ENCODE measurements at places on chromosomes 4 and X.

DNA sequence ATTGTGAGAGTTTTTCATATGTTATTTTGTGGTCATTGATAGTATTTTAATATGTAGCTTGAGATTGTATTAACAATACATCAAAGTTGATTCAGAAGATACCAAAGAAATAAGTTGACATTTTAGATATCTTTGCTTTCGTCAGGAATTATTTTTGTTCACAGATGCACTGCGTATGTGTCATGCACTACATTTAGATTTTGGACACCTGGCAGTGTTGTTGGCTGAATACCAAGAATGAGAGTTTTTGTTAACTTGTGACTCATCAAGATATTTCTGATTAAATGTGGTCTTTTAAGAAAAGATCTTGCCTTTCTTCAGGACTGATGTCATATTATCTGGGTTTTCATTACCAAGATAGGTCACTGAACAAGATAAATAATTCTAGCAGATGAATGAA is 633.4 kb downstream of the CENPC start:
- DNase-seq, result no peak

DNA sequence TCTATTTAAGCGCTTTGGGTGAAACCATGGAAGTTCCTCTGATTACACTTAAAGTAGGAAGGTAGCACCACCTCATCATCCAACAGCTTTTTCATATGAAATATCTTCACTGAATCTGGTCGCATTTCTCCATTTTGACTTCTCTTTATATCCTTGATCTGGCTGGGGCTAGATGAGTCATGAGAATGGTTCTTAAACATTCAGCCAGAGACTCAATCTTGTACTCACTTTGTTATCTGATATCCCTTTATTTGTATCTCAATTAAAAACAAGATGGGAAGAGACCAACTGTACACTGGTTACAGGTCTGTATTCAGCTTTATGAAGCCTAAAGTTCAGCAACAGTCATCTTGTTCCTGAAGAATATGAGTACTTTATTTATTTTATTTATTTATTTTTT is 84.9 kb downstream of the CBLL2 start:
- no peak for DNase-seq

GRCh38 chr4:31053451-31053850 is 333.3 kb downstream of the PCDH7 start:
- no peak for DNase-seq

DNA sequence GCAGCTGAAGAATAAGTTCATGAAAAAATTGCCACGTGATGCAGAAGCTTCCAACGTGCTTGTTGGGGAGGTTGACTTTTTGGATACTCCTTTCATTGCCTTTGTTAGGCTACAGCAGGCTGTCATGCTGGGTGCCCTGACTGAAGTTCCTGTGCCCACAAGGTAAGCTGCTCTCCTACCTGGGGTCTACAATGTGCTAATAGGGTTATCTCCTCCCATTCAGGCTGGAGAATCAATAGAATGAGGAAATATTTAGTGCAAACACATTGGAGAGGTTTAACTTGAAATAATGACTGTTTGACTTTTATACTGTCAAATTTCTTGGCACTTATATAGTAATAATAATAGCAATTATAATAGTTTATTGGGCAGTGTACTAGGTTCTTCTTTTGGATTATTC is 101.8 kb downstream of the SLC4A4 start:
- no peak for DNase-seq

GRCh38 chr4:111274486-111274885 is 651.6 kb upstream of the PITX2 start:
- DNase-seq, result no peak

GRCh38 chr4:4870576-4871241 is 11.2 kb downstream of the MSX1 start:
- no peak for DNase-seq

- no peak for DNase-seq
These were observed 75.5 kb downstream of the ANXA10 start for GRCh38 chr4:168167714-168168284.

GRCh38 chr4:64781737-64782326 is 372.6 kb upstream of the TECRL start:
- DNase-seq, result peak; percentile 0

GRCh38 chrX:118594697-118595420 is 99.2 kb downstream of the DOCK11 start:
- DNase-seq, result no peak

- no peak for DNase-seq
These were observed 145.4 kb downstream of the QDPR start for GRCh38 chr4:17366496-17366895.

DNA sequence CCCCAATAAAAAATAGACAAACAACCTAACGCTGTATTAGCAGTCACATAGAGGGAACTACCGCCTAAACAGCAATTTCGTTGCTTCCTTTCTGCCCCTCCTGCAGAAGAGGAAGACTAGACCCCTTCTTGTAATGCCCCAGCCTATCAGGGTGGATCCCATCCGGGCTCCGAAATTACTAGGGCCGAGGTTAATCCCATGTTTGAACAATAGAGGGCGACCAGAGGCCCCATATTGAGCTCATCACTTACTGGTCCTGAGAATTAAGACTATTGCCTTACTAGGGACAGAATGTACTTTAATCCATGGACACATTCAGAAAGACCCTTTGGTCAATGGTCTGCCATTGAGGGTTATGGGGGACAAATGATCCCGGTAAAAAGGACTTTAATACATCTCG is 11.8 kb upstream of the ZNF630 start:
- peak; percentile 40 for DNase-seq

GRCh38 chr4:69025191-69025998 is 70.9 kb upstream of the UGT2B7 start:
- DNase-seq, result no peak

- no peak for DNase-seq
These were observed 66.4 kb upstream of the MAOA start for GRCh38 chrX:43589735-43590134.

GRCh38 chrX:323721-324628 is 5.4 kb upstream of the GTPBP6 start:
- DNase-seq, result peak; percentile 31

- no peak for DNase-seq
These were observed 104.2 kb downstream of the KDR start for GRCh38 chr4:55021214-55021613.

GRCh38 chr4:107255596-107255995 is 219.5 kb upstream of the DKK2 start:
- no peak for DNase-seq

DNA sequence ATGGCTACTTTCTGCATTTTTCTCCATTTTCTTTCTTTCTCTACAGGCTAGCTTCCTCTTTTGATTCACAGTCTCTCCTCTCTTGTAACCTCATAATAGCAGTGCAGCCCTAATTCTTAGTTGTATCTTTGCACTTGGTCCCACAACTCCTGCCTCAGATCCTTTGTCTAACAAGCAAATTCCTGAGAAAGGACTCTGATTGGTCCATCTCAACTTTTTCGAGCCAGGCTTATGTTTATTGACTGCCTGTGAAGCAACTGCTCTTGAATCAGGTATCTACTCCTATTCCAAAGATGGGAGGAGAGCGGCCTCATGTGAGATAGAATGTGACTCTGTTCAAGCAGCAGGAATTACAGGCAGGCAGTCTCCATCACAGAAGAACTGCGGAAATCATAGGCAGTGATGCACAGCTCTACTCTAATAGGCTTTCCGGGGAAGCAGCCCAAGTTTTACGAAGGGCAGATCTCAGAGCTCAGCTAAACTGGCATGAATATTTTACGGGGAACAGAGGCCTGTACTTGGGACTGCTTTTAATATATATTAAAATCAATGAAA is 123.5 kb downstream of the GABRB1 start:
- DNase-seq, result no peak

DNA sequence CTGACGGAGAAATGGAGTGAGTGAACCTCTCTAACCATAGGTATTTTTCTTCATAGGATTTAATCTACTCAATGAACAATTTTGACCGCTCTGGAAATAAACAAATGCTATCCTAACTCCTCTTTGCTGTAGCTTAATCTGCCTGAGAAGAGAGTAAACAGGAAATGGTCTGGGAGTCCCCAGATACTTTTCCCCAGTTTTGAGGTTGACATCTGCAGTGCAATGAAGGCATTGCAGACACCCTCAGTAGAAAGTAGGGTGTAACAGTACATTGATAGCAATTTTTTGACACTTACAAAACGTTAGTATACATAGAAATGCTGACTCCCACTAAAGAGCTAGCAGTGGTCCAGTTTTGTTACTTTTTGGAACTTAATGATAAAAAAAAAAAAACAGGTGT is 495.9 kb upstream of the FAM241A start:
- DNase-seq, result no peak

GRCh38 chr4:115883231-115883630 is 769.8 kb upstream of the NDST4 start:
- DNase-seq, result peak; percentile 19

- no peak for DNase-seq
These were observed 36.7 kb downstream of the NPY2R start for GRCh38 chr4:155245105-155245504.

GRCh38 chr4:163482190-163482589 is 8.6 kb upstream of the TKTL2 start:
- no peak for DNase-seq

- no peak for DNase-seq
These were observed 32.9 kb downstream of the MED28 start for GRCh38 chr4:17647176-17647806.

GRCh38 chr4:1530356-1530755 is 124.1 kb upstream of the NKX1-1 start:
- no peak for DNase-seq

DNA sequence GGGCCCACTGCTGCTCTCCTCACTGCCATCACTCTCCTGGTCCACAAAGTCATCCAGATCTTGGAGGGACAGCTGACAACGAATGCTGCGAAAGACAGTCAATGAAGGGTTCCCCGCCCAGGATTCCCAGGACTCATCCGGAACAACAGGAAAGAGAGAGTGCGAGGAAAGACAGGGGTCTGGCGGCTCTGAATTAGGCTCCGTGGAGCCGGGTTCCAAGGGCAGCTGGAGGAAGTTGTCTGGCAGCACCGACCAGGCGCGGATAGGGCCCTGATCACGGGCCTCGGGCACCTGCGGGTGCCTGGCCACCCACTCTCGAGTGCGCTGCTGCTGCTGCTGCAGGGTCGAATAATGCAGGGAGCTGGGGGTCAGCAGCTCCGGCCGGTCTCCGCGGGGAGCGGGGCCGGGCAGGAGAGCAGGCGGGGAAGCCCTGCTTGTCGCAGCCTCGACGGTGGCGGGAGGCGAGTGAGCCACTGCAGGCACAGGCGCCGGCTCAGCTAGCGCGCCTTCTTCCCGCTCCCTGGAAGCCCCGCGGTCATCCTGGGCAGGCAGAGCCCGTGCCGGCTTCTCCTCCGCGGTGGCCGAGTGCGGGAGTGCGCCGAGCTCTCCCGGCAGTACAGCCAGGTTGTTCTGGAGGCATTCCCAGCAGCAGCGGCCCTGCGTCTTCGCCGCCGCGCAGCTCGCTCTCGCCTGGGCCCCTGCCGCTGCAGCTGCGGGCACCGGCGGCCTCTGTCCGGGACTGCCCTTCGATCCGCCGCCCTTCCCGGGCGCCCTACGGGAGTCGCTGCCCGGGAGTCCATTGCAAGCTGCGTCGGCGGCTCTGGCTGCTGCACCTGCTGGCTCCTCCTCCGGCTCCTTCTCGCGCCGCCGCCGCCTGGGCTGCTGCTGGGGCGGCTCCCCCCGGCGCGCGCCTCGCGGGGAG is 1.1 kb downstream of the SOWAHB start:
- peak; percentile 19 for DNase-seq

DNA sequence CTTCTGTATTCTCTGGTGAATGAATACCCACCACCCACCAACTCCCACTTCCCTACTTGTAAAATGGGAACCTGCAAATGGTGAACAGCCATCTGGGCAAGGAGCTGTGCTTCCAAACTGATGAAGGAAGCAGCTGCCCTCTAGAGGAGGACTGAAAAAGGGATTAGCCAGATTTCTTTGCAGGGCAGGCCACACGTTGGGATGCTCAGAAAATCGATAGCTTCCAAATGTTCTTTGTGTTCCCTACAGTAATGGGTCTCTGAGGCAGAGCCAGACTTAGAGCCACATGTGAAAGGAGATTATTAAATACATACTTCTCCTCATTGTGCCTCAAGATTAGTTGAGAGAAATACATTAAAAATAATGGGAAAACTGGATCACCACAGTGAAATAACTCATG is 39.3 kb upstream of the LPAR4 start:
- DNase-seq, result no peak

GRCh38 chrX:47503151-47503550 is 20.1 kb upstream of the ZNF41 start:
- DNase-seq, result no peak

- DNase-seq, result peak; percentile 31
These were observed at the start of gene ANXA5 for GRCh38 chr4:121696581-121697461. Gene ANXA5 (minus strand): TSS chr4:121696980. CDS start chr4:121696589, 391 bp downstream.

- no peak for DNase-seq
These were observed 3.9 kb upstream of the GLRB start for GRCh38 chr4:157072002-157072401.

- peak; percentile 55 for DNase-seq
These were observed 12.7 kb downstream of the ART3 start for GRCh38 chr4:76087007-76087769.

GRCh38 chr4:98673288-98673644 is 14.9 kb upstream of the TSPAN5 start:
- DNase-seq, result no peak

GRCh38 chrX:78650906-78651437 is 8.2 kb downstream of the RTL3 start:
- DNase-seq, result no peak

GRCh38 chr4:140673729-140674128 is 82.5 kb downstream of the TBC1D9 start:
- peak; percentile 74 for DNase-seq

- DNase-seq, result no peak
These were observed 13.7 kb downstream of the DGKK start for GRCh38 chrX:50456712-50457484.

- DNase-seq, result no peak
These were observed 94.8 kb upstream of the GRPR start for GRCh38 chrX:16028576-16028975.

DNA sequence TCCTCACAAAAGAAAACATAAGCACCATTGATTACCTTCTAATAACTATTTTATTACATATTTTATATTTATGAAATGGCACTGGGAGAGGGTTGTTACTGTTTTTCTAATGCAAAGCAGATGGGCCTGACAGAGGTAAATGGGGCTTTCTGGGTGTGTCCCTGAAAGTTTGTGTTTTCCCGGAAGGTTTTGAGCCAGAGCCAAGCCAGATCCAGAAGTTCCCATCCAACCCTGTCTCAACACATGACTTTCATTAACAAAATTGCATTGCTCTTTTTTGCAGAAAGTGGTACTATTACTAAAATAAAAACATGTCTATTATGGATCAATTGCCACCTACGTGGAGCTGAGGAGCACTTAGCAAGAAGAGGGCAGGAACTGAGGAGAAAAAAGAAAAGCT is 181.3 kb downstream of the RAB28 start:
- DNase-seq, result no peak
